ENCODE measurements at places on chromosomes 12 and 14.

GRCh38 chr12:44833561-44833960, 42.6 kb downstream of the NELL2 start:
- no peak for DNase-seq

- DNase-seq, result no peak
Measured at GRCh38 chr14:67461341-67461985, 27.1 kb downstream of the TMEM229B start.

DNA sequence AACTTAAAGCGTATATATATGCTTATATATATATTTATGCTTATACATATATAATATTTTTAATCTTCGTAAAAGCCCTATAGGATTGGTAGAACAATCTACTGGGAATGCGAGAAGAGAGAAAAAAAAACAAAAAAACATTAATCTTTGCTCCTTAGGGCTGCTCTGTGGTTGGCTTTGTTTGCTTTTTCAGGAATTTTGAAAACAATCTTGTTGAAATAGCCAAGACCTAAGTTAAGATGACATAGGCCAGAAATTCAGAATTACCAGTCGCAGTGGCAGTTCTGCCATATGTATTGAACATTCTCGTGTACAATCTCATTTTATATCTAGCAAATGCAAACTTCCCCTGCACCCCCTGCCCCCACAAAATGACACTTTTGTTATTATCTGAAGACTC, 699 bp downstream of the KLRF2 start:
- DNase-seq, result no peak

DNA sequence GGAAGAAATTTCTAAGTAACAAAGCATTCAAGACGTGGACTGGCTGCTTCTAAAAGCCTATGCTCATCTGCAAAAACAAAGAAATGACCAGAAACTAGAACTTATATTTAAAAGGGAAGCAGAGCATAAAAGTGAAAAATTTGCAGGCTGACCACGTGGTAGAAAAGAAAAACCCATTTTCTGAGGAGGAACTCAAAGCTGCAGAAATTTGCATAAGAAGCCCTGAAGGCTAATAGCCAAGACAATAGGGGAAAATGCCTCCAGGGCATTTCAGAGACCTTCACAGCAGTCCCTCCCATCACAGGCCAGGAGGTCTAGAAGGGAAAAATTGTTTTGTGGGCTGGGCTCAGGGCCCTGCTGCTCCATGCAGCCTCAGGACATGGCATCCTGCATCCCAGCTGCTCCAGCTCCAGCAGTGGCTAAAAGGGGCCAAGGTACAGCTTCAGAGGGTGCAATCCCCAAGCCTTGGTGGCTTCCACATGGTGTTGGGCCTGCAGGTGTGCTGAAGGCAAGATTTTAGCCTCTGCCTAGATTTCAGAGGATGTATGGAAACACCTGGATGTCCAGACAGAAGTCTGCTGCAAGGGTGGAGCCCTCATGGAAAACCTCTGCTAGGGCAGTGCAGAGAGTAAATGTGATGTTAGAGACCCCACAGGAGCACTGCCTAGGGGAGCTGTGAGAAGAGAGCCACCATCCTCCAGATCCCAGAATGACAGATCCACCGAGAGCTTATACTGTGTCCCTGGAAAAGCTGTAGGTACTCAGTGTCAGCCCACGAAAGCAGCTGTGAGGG, 55.5 kb downstream of the CHGA start:
- DNase-seq, result no peak

DNA sequence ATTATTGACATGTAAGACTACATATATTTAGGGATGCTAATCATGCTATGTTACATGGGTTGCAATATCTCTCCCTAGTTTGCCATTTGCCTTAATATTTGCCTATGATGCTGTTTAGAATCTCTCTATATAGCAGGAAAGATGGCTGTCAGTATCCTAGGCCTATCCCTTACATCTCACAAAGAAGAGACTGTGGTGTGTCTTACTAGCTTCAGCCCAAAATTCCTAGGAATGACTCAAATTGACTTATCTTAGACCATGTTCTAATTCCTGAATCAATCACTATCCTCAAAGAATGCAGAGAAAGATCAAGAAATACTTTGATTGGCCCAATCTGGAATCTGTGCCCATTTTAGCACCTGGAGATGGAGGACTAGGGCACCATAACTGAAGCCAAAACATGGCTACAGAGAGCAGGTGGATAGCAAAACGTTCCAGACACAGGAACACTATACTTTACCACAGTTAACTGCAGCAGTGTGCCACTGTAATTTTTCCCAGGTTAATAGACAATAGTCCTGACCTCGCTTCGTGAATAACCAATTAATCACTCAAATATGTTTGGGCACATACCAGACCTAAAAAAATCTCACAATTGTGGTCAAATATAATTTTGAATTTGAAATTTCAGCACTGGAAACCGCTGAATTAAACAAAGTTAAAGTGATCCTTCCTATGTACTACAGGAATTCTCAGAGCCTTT, 32.7 kb upstream of the GLIPR1 start:
- no peak for DNase-seq

- no peak for DNase-seq
Measured at GRCh38 chr12:85006206-85006605, 29.9 kb downstream of the TSPAN19 start.

DNA sequence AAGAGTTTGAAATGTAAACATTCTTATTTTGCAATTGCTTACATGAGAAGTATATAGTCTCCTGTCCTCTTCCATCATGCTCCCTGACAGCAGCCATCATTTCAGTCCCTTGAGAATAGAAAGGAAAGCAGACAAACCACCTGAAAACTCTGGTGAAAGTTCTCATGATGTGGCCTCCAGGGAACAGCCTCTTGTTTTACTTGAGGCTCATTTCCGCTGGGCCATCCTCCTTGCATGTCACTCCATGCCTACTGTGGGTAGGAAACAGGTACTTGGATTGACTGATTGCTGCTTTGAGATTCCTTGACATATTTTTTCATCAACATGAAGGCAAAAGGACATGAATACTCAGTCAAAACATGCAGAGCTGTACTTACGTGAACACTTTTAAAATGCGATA, 6.0 kb downstream of the SYT1 start:
- DNase-seq, result no peak

DNA sequence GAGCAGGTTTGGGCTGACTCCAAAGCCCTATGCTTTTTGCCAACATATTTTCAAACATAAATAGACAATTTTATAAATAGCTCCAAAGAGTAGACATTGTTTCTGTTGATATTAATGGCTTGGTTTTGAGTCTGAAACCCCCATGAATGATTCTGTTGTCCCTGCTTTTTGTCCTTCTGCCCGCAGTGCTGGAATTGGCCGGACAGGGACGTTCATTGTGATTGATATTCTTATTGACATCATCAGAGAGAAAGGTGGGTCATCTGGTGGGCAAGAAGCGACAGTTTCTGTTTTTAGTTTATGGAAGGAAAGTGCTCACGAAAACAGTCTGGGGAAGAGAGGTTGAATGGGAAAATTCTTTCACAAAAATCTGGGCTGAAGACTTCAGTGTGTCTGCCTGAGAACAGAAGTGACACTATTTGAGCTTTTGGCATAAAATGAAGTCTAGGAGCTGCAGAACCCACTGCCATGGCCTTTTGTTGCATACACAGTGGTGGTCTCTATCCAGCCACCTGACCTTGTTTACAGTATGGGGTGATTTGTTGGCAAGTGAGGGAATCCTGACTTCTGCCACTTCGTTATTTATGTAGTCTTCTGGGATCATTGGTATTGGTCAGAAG, 69.6 kb downstream of the PTPN11 start:
- no peak for DNase-seq

- peak; percentile 90 for DNase-seq
Measured at GRCh38 chr12:118981285-118982211, at the start of gene SRRM4. TSS of gene SRRM4 (plus strand) at chr12:118981541. CDS start at chr12:118981883, 342 bp downstream.

DNA sequence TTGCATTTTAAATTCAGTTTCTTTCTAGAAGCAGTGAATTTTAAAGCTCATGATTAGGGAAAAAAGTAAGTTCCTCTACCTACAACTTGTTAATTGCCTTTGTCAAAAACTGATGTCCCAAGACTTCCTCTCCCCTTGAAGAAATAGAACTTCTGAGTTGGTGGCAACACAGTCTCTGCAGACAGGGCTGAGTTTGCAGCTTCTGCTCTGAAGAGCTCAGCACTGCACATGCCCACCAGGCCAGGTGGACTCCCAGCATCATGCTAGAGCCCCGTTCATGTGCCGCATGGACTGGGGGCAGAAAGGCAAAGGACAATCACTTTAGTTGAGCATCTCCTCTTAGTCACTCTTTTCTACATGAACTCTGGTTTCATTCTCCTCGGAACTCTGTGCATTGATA, 620.1 kb downstream of the VRK1 start:
- no peak for DNase-seq

DNA sequence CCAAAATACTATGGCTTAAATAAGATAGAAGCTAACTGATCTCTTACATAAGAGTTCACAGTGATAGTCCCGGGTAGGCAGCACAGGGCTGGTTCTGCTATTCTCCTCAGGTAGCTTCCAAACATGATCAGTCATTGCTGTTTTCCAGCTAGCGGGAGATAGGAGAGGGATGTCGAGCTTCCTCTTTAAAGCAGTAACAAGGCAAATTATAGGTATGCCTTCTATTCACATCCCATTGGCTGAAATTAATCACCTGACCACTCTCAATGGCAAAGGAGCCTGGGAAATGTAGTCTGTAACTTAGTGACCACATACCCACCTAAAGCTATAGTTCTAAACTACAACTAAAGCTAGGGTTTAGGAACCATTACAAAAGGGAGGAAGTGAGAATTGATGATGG, 34.5 kb upstream of the VRK1 start:
- DNase-seq, result no peak

Data from DMS79 (cell line).